ENCODE measurements at places on chromosomes 6 and 20. TPM values are rescaled to one million over a fixed set of nuclear protein-coding genes. Genes with fewer than 3 reads are reported as not detected.

Gene SYTL3
- total RNA-seq: 3.2 TPM

Gene COL9A1
- not detected for total RNA-seq

Gene SLC17A3
- not detected for total RNA-seq

Gene SLPI
- not detected for total RNA-seq

Gene DEFB124
- not detected for total RNA-seq

Measured in myometrial cell (primary cell).